ENCODE measurements at places on chromosomes 5 and 9.

DNA sequence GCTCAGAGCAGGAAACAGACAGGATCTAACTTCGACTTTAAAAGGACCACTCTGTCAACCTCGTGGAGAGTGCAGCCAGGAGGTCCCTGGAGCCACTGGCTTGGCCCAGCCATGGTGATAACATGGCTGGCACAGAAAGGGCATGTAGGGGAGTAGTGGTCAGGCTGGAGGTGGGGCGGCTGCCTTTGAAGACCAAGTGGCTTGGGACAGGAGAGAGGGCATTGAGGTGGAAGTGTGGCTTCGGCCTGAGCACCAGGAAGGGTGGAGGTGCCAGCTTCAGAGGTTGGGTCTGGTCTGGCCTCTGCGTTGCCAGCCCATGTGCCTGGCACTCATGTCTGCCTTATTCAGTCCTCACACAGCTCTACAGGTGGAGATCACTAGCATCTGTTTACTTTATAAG, 270.0 kb downstream of the NSG2 start:
- DNase-seq, result no peak

- no peak for DNase-seq
Measured at GRCh38 chr5:67205981-67206380, 9.4 kb upstream of the CD180 start.

- DNase-seq, result no peak
Measured at GRCh38 chr5:171486613-171487012, 67.2 kb downstream of the FGF18 start.

- no peak for DNase-seq
Measured at GRCh38 chr5:158593925-158594324, 505.8 kb downstream of the EBF1 start.

- DNase-seq, result no peak
Measured at GRCh38 chr9:114467910-114468309, 37.4 kb downstream of the WHRN start.

DNA sequence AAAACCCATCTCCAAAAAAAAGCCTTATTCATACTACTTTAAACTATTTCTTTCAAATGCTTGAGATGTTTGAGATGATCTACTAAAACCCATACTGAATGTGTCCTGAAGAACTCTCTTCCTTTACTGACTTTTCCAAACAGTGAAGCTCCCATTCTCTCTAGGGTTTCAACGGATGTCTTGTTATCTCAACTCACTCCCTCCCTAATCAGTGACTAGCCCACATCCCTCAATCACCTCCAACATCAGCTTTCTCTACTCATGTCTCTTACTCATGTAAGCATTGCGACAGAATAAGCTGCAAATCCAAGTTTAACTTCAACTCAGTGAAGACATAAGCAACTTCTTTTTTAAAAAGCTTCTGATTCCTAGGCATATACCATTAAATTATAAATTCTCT, 42.1 kb downstream of the WDR41 start:
- no peak for DNase-seq

DNA sequence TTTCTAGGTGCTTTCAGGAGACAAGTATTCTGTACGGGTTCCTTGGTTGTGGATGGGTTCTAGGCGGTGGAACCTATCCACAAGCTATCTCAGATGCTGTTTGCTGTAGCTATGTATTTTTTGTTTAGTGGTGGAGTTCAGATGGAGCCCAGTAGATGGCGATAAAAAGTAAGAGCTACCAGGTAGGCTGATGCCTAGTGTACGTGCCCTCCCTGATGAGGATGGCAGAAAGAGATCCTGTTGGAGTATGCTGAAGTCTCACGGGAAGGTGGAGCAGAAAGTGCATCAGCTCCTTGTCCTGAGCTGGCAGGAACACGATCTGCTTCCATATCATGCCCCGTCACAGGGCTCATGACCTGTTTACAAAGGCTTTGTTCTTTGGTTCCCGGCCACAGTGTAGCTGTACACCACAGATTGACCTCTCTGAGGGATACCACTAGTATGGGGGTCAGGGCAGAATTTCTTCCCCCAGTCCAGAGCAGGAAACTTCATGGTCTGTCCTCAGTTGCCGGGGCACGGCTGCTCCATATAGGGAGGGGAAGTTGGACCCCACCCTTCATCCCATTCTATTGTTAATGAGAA, 12.6 kb upstream of the UGT3A2 start:
- DNase-seq, result no peak

- no peak for DNase-seq
Measured at GRCh38 chr5:157892974-157893373, 34.0 kb upstream of the CLINT1 start.

GRCh38 chr5:122130152-122130551, 806 bp downstream of the ZNF474 start:
- DNase-seq, result no peak

GRCh38 chr5:1105350-1106265, 6.3 kb downstream of the SLC12A7 start:
- no peak for DNase-seq

DNA sequence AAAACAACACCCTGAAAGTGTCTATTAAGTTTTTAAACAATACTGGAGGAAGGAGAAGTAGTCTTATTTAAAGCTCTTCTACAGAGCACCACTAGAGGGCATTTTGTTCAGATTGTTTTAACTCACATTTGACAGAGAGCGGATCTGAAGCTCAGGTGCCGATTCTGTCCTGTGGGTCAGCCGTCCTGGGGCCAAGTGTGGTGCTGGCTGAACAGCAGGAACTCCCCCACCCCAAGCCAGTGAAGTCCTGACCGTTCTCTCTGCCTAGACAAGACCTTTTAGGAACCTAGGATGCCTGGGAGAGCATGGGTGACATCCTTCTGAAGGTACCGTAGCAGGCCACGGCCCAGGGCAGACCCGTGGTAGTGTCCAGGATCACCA, 3.9 kb downstream of the EXOC3 start:
- peak; percentile 30 for DNase-seq

DNA sequence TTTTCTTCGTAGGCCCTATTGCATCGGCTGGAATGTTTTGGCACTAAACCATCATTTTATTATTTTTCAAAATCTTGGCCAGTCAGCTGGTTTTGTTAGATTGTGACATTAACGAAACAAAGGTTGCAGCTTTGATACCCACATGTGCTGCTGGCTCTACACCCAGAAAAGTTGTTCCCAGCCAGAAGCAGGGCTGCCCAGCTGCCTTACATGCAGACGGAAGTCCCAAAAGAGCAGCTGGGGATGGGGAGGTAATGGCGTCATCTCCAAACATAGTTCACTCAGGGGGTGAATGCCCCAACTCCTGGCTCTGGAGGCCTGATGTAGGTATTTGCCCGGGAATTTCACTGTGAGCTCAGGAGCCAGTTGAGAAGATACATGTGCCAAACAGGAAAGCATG, 23.3 kb downstream of the TMEM171 start:
- DNase-seq, result no peak

GRCh38 chr9:33649463-33649862, 125.4 kb downstream of the ANKRD18B start:
- DNase-seq, result no peak

DNA sequence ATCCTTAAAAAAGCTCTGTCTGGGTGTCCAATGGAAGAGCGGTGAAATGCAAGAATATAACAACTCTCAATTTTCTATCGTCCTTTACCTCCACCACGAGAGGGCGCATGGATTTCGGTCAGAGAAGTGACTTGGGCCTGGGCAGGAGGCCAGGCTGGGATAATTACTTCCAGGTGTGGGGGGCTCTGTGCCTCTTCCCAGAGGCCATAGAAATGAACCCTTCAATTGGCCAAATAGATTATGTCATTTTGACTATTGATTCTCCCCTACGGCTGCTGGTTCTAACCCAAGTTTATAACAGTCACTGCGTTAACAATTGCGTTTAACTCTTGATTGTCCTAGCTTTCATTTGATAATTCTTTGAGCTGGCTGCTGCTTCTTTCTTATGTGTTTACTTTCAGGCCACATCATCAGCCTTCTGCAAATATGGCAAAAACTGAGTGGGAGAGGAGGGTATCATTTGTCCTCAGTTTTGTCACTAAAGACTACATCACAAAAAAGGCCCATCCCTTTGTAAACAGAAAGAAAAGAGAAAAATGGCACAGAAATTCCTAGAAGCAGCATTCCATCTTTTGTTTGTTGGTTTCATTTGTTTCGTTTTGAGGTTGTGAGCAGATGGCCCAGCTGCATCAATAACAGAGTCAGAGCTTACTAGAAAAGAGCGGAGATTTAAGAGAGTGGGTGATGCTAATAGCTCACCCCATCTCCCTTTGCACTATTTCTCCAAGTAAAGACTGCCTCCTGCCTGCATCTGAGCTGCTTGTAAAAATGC, 45.4 kb upstream of the ZFR start:
- DNase-seq, result peak; percentile 70

DNA sequence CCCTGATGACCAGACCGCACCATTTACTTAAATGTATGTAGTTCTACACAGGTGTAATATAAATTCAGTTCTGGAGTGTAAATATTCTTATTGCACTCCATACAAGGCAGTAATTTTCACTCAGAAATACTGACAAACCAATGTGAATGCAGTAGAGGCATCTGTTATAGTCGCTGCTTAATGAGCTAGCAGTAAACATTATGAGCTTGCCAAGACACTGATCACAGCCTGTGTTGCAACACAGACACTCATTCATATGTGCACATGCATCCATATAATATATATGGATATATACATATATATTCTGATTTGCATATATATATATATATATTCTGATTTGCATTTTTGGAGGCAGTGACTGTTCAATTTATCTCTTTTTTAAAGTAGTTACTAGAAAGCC, 435.1 kb upstream of the ST8SIA4 start:
- no peak for DNase-seq

- DNase-seq, result no peak
Measured at GRCh38 chr5:99285606-99286005, 356.8 kb upstream of the CHD1 start.

DNA sequence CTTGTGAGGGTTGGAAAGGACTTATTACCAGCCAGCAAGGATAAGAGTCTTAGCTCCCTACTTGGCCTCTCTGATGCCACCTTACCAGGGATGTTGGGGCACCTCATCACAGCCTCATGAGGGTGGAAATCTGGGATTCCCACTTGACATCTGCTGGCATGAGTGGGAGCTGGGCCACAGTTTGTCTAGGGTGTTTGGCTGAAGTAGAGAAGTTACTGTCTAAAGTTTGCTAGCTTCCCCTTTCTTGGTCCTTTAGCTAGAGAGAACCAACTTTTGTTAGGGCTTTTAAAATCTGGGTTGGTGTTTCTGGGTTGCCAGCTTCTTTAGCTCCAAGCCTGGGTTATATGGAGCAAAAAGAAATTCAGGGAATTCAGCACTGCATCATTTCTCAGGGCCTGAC, 57.5 kb upstream of the GNA14 start:
- DNase-seq, result no peak

DNA sequence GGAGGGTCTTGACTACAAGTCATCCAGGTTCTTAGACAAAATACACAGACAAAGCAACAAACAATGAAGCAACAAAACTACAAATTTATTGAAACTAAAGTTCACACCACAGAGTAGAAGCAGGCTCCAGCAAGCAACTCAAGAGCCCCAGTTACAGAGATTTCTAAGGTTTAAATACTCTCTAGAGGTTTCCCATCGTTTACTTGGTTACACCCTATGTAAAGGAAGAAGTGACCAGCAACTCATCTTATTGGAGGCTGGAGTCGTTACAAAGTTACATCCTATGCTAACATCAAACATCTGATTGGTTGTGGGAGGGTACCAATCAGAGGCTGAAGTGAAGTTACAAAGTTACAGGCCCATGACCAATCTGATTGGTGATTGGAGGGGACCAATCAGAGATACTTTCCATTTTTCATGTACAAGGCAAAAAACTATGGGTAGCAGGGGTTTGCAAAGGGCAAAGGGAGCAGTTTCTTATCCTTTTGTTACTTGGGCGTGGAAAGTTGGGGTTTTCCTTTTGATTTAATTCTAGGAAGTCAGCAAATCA, 2292.6 kb upstream of the C9orf72 start:
- no peak for DNase-seq

- DNase-seq, result no peak
Measured at GRCh38 chr9:75000835-75001234, 27.3 kb downstream of the CARNMT1 start.

DNA sequence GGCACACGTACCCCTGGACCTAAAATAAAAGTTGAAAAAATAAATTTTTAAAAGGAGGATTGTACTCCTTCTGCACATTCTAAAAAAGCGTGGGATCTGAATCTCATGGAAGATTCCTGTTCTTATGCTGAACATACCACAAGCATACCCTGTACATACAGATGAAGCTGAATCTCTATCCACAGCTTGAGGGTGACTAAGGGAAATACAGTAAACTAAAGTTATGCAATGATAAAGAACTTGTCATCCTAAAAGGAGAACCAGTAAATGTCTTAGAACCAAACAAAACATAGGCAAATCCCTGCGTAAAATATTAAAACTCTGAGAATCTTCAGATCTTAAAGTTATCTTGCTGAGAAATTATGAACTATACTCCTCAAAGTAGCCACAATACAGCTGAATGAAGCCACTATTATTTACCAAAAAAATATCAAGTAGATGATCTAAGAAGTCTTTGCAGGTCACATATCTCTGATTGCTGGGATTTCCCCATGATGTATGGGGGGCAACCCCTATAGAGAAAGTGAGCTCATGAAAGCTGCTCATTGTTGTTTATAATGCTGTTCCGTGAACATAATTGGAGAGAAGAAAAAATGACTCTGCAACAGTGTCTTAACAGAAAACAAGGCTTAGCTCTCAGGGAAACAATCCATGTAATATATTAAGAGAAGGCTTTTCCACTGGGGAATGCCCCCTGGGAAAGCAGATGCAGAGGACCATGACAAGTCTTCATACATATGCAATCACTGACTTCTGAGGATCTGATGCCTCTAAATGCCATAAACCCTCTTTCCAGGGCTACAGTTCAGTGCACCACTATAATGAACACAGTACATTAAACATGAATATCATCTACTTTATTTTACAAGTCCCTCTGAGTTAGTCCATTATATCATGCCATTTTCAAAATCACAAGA, 210.1 kb downstream of the EPB41L4A start:
- no peak for DNase-seq

DNA sequence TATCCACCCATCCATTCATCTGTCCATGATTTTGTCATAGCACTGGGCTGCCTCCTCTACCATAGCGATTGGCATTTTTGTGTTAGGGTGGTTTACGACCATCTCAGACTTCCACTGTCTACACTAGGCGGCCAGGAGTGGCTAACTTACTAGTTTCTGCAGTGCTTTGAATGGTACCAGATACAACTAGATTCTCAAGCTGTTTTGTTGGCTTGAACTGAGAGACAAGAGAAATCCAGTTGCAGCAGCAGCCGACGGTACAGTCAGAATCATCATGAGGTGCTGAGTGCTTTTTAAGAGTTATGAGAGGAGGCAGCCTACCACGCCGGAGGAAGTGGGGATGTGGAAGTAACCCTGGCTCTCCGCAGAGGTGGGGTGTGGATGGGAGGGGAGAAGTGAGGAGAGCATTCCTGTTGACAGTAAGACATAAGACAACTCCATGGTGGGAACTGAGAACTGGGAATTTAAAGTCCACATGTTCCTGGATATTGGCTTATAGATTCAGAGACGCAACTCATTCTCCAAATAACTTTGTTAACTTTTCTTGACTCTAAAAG, 27.9 kb downstream of the COL5A1 start:
- no peak for DNase-seq
